Airway epithelial cell (primary cell): ENCODE measurements at places on chromosomes 6 and 20. TPM values are rescaled to one million over a fixed set of nuclear protein-coding genes. Genes with fewer than 3 reads are reported as not detected.

Gene ETV7
- 0.14 and 0.51 TPM in 2 replicates for total RNA-seq

Gene VNN1
- total RNA-seq, result not detected in 2 replicates

Gene GPX5
- not detected in 2 replicates for total RNA-seq

Gene TPD52L1
- 102 and 114 TPM in 2 replicates for total RNA-seq

Gene C20orf202
- 0.05 TPM in 1 of 2 replicates, not detected in the other for total RNA-seq

Gene TSPYL1
- 74.5 and 89.2 TPM in 2 replicates for total RNA-seq

Gene TPBG
- 80.9 and 99.7 TPM in 2 replicates for total RNA-seq
